ENCODE measurements at places on chromosomes 2 and 18.

DNA sequence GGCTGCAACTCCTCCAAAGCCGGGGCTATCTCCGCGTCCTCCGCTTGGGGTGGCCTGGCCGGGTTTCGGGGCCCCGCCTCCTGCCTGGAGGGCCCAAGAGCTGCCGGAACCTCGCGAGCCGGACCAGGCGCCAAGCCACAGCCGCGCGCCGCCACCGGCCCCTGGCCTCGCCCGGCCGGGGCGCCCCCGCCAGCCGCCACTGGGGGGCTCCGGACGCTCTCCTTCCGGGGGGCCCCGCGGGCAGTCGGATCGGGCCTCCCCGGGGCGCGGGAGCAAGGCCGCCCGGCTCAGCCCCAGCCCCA is 17.4 kb upstream of the HAAO start:
- peak; percentile 57 for DNase-seq

DNA sequence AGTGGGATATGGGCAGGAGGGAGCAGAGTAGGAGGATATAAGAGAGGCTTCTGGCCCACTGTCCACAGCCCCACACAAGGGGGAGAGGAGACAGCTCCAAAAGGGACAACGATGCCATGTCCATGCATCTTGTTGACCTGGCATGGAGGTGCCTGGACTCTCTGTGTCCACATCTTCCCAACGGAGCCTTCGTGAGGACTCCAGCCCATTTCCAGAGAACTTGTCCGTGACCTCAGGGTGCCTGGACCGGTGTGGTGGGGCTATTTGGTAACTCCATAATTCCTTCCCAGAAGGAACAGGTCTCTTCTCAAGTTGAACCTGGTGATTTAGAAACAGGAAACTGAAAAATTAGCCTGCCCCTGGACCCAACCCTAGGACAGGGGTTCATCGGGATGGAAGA is 133.9 kb downstream of the CYP26B1 start:
- no peak for DNase-seq

DNA sequence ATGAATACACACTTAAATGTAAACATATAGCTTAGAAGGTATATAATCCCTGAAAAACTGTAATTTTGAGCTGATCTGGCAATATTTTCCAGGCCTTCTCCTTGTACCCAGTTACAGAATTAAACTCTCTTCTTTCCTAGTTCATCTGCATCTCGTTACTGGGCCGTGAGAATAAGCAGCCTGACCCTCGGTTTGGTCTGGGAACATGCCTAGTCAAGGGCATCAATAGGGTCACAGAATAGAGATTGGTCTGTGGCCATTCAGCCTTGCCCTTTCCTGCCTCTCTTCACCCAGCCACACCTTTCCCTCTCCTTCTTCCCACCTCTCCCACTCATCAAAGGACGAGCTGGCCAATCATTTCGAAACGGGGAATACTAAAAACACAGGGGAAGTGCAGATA is 27.3 kb downstream of the SULT1C2 start:
- DNase-seq, result no peak

DNA sequence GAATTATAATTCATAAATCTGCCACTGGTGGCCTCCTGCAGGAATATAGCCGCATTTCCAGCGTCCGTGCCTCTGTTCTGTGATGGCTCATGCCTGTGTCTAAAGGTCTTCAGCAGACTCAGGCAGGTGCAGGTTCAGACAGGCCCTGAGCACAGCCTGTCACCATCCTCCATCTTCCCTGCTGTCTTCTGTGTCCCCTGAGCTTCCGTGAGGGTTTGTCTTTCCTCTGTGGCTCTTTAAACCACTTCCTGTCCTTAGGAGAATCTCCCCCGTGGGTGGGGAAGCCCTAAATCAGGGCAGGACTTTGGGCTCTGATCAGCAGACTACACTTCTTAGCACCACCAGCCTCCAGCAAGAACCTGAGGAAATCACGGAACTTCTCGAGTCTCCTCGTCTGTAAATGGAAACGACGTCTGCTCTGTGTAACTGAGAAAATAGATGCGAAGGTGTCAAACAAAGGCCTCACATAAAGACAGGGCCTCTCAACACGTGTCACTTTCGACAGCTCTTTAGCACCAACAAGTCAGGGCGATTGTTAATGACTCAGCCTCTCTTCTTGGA is 24.1 kb upstream of the NFATC1 start:
- DNase-seq, result no peak

DNA sequence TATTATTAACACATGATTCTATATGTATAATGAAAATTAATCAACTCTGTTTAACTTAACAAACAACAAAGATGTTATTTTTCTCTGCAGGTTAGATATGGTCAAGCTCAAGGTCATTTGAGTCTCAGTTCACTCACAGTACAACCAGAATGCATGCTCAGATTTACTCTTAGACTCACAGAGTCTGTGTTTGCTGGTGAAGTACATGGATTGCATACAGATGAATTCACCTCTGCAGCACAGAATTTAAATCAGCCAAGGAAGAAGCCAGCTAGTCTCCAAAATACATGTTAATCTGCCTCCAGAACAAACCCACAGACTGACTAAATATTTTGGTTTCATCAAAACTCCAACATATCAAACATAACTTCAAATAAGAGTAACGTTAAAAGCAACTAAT is 424.5 kb downstream of the RAD51AP2 start:
- no peak for DNase-seq

DNA sequence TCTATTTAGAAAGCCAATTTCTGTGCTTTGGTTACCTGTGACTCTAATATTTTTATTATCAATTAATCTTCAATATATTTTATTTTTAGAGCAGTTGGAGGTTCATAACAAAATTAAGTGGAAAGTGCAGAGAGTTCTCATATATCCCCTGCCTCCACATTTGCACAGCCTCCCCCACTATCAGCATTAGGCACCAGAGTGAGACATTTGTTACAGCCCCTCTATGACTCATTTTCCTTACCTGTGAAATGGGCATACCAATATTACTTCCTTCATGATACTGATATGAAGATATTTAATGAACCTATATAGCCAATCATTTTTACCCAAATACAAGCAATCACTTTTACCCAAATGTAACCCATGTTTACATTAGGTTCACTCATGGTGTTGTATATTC is 34.0 kb upstream of the CYTIP start:
- DNase-seq, result no peak

DNA sequence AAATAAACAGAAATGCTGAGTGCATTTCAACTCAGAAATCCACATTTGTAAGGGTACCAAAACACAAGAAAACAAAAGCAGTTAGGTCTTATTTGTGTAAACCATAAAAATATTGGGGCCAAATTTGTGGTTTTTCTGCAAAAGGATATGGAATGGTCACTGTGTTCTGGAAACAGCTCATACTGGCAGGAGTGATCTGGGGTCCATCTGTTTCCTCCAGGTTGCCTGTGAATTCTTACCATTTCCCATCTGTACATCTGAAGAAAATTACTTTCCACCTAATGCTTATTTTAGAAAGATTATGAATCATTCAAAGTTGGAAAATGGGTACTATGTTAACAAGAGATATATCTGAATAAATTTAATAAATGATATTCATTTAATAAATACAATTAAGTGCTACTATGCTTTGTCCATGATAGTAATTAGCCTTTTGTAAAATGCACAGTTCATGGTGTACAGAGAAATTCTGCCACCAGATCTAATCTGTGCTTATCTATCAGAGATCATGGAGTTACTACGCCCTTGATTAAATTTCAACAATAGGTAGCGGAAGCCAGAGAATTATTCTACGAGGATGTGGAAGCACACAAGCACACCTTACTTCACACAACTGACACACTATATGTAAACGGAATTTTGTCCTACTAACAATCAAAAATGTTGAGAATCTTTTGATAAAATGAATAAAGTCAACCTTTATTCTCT is 10.9 kb downstream of the ALS2 start:
- DNase-seq, result no peak

GRCh38 chr2:223090039-223090438 is 38.0 kb downstream of the KCNE4 start:
- DNase-seq, result no peak

- DNase-seq, result no peak
These were observed 332.6 kb downstream of the SOX11 start for GRCh38 chr2:6024784-6025183.

- DNase-seq, result peak; percentile 35
These were observed 8.2 kb upstream of the GPR17 start for GRCh38 chr2:127637725-127638252.

- no peak for DNase-seq
These were observed 19.1 kb downstream of the MTCL1 start for GRCh38 chr18:8724452-8724851.

- no peak for DNase-seq
These were observed 684.6 kb upstream of the ID2 start for GRCh38 chr2:7997279-7997678.

DNA sequence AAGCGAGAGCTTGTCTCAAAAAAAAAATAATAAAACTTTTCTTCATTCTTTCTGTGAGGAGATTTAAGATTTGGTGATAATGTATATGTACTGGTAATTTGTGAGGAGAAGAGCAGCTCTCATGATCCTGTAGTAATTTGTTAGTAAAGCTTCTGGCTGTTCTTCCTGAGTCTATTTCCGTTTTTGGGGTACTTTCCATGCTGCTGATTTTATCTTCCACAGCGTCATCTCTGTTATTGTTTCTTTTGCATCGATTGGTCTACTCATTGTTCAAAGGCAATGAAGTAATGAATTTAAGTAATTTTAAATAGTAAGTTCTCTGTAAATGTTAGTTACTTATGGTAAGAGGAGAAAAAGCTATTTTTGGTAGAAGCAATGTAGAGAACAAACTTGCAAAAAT is 12.0 kb downstream of the NDUFAF7 start:
- DNase-seq, result no peak

- no peak for DNase-seq
These were observed 375.1 kb upstream of the ID2 start for GRCh38 chr2:8306530-8307351.

GRCh38 chr2:162221064-162221463 is 22.2 kb downstream of the FAP start:
- no peak for DNase-seq

Measured in AG09319 (cell line).